ENCODE measurements at places on chromosomes 4 and X.

GRCh38 chr4:100369871-100370270 is 148.0 kb downstream of the EMCN start:
- DNase-seq = no peak

GRCh38 chr4:183276106-183276505 is 44.0 kb downstream of the CLDN22 start:
- no peak for DNase-seq

DNA sequence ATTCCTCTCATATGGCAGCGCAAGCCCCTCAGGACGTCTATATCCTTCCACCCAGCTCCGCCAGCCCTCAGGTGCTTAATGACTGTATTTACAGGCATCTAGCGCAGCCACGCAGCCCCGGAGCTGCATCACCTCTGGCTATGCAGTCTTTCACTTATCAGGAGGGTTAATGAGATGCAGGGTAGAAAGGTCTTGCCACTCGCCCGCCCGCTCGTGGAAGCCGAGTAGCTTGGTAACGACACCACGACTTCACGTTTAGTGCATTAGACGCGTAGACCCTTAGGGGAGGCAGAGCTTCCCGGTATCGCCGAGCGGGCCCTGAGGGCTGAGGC is 1.5 kb upstream of the SLC16A2 start:
- DNase-seq = no peak

GRCh38 chr4:61543976-61544375 is 343.9 kb downstream of the ADGRL3 start:
- no peak for DNase-seq

- DNase-seq = no peak
Measured at GRCh38 chrX:153685751-153686696, 1.7 kb upstream of the SLC6A8 start.

GRCh38 chr4:143431526-143432257 is 81.8 kb upstream of the SMARCA5 start:
- no peak for DNase-seq

- DNase-seq = no peak
Measured at GRCh38 chr4:7781366-7781765, 158.3 kb downstream of the AFAP1 start.

GRCh38 chr4:83335701-83336100 is 1.1 kb upstream of the HPSE start:
- DNase-seq = no peak

DNA sequence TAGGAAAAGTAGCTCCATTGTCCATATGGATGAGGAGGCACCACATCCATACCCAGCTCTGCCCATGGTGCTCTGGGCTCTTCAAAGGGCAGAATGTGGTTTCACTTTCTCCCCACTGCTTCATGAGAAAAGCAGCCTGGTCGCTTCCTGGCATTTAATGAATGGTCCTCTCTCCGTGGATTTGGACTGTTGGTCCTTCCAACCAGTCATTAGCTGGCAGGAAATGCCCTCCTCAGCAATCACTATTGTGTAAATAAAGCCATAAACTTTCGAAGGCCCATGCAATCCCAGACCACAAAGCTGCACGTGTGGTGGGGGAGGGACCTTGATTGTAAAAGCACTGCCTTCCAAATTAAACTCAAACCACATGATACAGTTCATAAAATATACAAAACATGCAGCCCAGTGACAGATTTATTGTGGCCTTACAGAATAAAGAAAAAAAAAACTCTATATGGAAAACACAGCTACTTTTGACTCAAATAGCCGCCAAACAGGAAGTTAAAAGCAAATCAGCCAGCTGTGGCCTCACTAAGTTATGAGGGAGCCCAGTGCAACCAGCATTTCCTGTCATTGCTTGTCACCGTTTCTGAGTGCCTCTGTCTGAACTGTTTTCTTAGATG is 8.1 kb downstream of the MBNL3 start:
- no peak for DNase-seq

GRCh38 chr4:48639807-48640206 is 140.3 kb downstream of the FRYL start:
- DNase-seq = no peak

DNA sequence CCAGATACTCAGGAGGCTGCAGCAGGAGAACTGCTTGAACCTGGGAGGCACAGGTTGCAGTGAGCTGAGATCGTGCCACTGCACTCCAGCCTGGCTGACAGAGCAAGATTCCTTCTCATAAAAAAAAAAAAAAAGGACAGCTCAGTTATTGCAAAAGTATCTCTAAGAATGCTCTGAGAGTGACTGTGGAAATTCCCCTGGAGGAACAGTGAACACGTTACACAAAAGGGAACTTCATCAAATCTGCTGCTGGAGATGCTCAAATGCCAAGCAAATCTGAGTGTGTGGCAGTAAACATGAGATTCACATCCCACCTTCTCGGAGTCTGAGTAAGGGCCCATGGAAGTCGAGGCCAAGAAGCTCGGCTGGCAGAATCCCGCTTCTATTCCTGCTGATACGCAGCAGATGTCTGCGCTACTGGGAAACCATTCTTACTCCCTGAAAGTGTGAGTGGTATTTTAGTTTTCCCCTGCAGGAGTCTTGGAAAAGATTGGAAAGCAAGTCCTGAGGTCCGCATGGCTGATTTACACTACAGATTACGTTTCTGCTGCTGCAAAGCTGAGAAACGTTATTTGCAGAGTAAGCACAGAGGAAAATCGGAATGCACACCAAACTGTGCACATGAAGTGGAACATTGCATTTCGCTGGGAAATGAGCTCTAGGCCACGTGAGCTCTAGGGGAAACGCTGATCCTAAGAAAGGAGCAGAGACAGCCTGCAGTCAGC is 162.9 kb downstream of the NSUN7 start:
- DNase-seq = no peak

DNA sequence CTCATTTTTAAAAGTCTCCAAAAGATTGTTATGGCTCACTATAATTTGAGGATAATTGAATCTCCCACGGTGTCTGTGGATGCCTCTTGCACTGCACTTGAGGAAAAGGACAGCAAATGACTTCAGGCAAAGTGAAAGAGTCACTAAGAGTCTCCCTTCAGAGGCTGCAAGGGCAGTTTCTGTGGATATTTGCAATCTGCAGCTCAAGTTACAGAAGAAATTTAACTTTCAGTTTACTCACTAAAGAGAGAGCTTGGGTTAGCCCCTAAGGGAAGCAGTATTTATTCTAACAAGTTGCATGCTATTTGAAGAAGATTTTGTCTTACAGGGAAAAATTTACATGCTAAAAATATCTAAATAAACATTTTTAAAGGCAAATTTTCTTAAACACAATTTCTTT is 912.0 kb upstream of the TENM3 start:
- DNase-seq = no peak

DNA sequence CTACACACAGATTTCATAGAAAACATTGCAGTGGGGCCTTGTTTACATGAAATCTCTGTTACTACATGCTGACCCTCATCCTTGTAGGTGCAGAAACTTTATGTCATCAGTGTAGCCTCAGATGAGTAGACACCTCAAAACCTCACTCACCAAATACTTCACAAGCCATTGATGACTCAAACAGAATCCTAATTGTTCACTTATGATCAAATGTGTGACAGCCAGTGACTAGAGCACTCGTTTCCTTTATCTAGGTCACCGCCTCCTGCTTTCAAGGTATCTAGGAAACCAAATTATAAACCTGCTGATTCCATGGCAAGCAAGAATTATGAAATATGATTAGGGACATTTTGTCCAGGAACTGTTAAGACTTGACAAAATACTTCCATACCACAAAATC is 255.8 kb upstream of the GPRIN3 start:
- DNase-seq = no peak

- no peak for DNase-seq
Measured at GRCh38 chrX:65601126-65601525, 66.3 kb upstream of the MSN start.

DNA sequence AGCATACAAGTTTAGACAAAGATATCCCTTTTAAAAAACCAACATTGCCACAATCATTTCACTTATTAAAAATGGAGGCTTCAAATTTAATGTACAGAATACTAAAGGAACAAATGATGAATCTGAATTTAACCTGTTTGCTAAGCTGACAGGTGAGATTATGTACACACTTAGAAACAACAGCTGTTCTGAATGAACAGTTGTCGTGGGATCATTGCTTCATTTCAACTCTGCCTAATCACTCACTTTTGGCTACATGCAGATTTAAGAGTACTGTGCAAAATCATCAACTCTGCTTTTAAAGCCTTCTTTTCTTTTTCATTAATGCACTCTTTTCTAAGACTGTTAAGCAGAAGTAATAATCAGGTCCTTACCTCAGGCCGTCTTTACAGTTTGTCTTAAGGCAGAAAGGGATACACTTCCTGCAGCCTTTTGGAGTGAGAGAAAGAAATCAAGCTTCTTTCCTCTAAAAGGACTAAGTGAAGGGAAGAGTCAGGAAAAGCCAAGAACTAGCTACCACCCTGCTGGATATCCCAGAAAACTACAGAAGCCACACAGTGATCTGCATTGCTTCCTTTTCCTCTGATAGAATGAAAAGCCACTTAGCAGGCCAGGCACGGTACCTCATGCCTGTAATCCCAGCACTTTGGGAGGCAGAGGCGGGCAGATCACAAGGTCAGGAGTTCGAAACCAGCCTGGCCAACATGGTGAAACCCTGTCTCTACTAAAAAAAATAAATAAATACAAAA is 54.7 kb upstream of the NPNT start:
- no peak for DNase-seq

DNA sequence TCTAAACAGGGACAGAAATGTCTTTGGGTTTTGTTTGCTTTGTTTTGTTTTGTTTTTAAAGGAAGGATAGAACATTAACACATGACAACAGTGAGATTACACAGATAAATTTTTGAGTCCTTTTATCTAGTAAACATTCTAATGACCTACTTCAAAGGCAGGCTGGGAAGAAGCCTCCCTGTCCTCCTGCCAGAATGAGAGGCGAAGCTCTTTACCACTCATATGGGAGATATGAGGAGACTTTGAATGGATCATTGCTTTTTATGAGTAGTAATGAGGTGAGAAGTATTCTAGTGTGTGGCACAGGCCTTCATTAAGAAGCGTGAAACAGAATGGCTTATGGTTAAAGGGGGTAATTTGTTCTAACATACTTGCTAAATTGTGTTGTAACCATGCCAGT is 172.0 kb downstream of the FBXO8 start:
- no peak for DNase-seq

DNA sequence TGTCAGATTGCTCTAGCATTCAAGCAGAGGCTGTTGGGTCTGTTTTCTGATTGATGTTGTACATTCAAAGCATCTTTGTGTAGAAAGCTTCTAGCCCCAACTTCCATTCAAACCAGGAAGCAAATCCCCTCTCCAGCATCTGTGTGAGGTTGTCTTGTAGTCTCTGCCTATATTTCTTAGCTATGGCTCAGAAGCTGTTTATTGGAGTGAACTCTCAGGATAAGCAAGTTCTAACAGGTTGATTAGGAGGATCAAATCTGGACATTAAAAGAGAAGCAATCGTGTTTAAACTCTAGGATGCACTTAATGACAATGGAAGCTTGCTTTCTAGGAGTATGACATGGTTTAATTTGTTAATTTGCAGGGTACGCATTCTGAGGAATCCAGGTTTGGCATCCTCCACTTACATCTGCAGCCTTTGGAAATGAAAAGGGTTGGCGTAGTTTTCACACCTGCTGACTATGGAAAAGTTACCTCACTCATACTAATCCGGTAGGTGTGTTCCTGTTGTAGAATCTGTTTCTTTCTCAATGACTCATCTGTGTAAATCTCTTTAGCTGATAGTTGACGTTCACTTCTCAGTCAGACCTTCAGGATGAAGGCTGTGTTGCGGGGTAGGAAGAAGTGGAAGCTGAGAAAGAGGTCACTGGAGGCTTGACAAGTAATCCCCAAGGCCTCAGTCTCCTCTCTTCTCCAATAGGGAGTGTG is 88.0 kb upstream of the TLR2 start:
- DNase-seq = no peak
